ENCODE measurements at places on chromosomes 12 and 14. TPM values are rescaled to one million over a fixed set of nuclear protein-coding genes. Genes with fewer than 3 reads are reported as not detected.

DNA sequence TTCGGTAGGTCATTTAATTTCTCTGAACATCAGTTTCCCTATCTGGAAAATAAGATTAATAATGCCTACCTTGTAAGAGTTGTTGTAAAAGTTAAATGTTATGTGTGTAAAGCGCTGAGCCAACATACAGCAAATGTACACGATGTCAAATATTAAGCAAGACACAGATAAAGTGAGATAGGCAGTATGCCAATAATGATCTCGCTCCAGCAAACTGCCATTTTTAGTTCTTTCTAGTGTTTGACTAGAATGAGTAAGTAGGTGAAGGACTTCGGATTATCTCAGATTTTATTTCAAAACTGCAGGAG, 840 bp downstream of the DHRS7 start:
- DNase-seq, result no peak

DNA sequence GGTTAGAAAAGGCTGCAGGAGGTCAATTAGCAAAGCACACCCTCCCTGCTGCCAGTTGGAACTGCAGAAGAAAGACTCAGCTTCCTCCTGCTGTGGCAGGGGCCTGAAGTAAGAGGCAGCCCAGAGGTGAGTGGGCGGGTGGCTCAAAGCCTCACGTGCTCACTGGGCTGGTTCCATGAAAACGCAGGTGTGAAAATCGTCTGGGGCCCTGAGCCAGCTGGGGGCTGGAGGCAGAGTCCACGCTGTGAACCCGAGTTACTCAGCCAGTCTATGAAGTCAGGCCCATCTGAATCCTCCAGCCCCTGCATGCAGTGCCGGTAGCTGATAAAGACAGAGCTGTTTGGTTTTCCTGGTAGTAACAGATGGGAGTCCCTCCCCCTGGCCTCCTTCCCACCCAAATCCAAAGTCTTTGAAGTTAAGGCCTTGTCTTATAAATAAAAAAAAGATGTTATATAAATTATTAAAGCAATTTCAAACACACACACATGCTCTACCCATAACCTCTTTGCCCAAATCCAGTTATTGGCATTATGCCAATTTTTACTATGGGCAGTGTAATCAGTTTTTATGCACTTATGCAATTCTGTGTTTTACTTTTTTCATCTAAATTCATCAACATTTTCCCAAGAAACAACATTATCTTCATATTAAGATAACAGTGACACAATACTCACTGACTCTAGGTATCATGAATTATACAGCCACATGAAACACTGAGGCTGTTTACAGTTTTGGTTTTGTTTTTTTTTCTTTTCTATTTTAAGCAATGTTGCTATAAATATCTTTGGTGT, 57.9 kb upstream of the PNMA1 start:
- no peak for DNase-seq

The MYF5 gene
- total RNA-seq, result 957 TPM

- no peak for DNase-seq
Observed at GRCh38 chr12:12812618-12813119, 477 bp upstream of the DDX47 start.

GRCh38 chr12:40032433-40033241, 73.2 kb downstream of the SLC2A13 start:
- DNase-seq, result no peak

DNA sequence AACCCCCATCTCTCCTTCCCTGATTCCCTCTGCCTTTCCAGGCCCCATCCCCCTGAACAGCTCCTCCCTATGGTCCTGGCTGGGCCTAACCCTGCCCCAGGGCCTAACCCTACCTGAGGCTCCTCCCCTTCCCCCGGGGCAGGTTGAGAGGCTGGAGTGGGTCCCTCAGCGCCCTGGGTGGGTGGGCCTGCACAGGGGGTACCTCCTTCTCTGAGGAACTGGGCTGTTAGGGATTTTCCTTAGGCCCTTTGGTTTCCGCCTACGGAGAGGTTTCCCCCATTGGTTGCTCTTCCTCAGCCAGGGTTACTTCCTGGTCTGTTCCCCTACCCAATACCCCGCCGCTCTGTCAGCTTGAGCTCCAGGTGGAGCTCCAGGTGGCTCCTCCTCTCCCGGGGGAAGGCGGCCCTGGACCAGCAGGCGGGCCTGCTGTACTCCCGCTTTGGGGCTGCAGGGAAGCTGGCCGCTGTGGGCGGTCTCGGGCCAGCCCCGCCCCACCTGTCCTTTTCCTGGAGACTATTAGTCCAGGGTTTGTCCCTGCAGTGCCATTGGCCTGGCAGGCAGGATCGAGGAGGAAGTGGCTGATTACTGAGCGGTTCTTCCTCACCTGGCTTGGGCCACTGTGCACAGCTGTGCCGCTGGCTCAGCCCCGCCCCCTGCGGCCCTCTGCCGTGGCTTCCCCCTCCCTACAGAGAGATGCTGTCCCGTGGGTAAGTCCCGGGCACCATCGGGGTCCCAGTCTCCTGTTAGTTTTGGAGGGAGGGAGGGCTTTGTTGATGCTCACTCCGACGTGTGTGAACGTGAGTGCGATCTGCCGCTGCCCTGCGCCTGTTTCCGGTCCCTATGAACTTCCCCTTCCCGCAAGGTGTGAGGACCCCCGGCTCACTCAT, 2.5 kb downstream of the C12orf57 start:
- DNase-seq, result no peak

Measured in LHCN-M2 (cell line).